ENCODE measurements at places on chromosomes 5 and 9.
A peak's percentile ranks its signal among the peaks of the same experiment; 100 is the strongest.

GRCh38 chr5:178808886-178809285 lies 50.9 kb upstream of the ZNF354B start:
- no peak for DNase-seq

- peak; percentile 14 for DNase-seq
These were observed 15.6 kb downstream of the FOXI1 start for GRCh38 chr5:170121321-170121720.

- DNase-seq: no peak
These were observed 45.7 kb upstream of the HAND1 start for GRCh38 chr5:154523709-154524108.

DNA sequence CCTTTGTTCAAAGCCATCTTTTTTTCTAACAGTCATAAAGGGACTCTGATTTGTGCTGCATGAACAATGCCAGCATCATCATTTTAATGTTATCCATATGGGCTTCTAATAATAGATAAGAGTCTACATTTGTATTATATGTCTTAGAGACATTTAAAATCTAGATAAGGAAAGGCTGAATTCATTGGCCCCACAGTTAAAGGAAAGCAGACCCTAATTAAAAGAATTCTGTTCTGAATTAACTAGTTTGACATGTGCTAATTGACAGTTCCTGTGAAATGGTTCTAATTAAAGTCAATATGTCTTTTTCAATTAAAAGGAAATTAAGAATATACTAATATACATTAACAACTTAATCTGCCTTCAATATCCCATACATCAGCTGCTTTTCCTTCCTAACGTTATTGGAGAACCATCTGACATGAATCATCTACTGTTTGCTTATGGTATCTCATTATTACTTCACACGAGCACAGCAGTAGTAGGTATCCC lies 104.7 kb downstream of the NR2F1-AS1 start:
- DNase-seq: peak; percentile 46

DNA sequence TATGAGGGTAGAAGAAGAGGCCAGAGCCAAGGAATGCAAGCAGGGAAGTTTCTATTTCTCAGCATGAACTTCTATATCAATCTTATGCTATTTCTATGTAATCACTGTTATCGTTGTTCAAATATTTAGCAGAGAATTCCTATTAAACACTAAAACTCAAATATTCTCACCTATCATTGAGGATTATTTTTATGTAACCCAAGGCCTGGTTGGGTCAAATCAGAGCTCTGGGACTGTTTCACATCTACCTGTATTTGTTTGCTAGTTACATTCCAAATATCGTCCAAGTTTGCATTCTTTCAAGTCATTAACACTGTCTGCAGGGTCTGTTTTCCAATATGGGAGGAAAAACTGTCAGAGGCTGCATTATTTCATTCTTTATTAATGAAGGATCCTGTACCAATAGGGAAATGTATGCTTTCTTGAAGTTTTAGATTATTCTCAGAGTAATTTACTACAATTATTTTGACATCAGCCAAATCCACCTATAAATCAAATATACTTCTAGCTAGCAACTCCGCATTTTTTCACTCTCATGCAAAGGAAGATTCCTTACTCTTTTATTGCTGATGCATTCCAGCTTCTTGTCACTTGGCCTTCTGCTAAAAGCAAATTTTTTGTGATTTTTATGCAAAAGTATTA lies 52.2 kb downstream of the LURAP1L start:
- DNase-seq: no peak

GRCh38 chr5:142735323-142736246 lies 34.6 kb upstream of the ARHGAP26 start:
- no peak for DNase-seq

DNA sequence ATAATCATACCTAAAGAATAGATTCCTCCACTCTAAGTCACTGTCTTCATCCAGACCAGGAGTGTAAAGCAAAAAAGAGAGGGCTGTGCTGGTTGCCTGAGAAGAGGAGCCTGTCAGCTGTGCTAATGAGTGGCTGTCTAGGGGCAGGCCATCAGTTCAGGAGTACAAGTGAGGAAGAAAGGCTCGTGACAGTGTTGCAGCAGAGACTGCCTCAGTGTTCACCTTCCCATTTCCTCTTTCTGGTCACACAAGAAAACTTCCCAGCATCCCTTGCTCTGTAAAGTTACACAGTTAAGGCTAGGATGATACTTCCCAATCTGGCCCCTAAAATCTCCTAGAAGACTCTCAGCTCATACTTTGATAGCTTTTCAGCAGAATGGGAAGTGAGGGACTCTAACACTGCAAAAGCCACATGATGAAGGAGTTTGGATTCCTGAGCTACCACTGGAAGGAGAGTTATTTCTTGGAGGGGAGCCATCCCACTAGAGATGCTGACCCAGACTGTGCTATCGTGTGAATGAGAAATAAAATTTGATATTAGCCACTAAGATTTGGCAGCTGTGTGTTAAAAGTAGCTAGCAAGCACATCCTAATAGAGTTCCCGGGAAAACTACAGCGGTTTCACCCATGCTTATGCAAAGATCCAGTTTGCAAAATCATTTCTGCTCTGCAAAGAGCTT lies 67.1 kb downstream of the ADAMTS12 start:
- DNase-seq: peak; percentile 83

Data from iris pigment epithelial cell (primary cell).